ENCODE measurements at places on chromosomes 5 and 9.

GRCh38 chr5:8059337-8059736 lies 190.4 kb downstream of the MTRR start:
- no peak for DNase-seq

GRCh38 chr5:161544350-161544765 lies 2.2 kb downstream of the GABRB2 start:
- peak; percentile 20 for DNase-seq

DNA sequence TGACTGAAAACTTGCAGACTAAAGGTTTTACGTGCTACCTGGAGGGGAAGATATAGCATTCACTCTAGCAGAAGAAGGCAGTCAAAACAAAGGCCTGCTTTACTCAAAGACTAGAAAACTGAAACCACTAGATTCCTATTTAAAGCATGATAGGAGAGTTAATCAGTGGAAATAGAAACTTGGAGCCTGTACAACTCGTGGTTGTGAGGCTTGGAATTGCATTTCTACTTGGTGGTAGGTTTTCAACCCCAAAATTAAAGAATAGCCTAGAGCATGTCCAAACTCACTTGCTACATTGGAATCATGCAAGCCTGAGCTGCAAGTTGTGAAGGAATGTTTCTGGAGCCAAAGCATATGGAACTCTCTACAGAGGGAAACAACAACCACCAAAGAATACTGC lies 1526.4 kb upstream of the NUDT12 start:
- DNase-seq = no peak

DNA sequence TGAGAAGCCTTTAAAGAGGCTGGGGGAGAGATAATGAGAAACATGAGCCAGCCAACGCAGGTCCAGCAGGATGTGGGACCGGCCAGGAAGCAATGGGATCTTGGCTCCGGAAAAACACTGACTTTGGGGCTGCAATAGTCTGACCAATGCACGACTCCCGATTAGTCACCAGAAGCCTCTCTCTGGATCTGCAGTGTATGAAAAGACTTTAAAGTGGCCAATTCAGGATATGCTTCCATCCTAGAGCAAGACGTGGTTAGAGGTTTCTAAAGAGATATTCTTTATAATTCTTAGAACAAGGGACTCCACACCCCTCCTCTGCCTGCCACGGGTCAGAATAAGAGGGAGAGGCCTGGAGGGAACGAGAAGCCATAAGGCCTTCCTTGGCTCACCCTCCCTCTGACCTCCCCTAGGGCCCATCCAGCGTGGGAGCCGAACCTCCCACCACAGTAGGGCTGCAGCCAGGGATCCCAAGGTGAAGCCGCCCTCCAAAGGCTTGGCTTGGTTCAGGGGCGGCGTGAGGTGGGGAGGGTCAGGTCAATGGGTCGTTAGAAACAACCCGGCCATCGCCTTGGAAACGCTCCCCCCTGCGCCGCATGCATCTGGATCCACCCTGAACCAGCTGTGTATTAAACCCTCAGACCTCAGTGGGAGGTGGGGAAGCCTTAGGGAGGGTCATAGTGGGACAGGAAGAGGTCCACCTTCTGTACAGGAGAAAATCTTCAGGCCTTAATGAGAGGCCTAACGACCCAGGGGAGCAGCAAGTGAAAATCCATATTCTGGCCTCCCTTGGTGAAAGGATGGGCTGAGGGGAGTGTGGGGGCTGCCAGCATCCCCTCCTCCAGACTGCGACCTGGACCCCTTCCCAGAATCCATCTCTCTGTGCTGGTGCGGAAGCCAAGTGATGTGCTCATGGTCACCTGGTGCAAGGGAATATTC lies 11.1 kb downstream of the FGF1 start:
- no peak for DNase-seq

- DNase-seq = peak; percentile 92
These were observed 136.5 kb upstream of the ABCA1 start for GRCh38 chr9:105064248-105065097.

GRCh38 chr9:38019731-38020130 lies 49.3 kb downstream of the SHB start:
- DNase-seq = no peak

DNA sequence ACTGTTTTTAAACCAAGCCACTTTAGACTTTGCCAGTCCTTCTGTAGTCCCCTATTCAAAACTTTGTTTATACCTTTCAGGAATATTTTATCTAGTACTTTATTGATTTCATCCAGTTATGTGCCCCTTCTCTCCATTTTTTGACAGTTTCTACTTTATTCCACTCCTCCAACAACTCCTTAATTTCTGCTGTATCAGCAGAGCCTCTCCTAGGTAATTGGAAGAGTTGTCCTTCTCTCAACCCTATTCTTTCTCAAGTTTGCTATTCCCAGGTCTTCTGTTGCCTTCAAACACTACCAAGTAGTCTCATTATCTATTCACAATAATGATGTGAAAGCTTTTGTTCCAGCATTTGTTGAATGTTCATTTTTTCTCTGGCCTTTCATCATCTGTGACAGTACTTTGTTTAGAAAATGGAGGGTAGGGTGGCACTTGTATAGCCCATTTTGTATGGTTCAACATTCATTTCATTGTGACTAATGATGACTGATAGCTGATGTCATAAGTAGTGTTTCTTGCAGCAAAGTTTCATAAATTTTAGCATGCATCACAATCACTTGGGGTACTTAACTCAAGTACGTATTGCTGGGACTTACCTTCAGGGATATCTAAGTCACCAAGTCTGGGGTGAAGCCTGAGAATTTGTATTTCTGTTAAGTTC lies 204.4 kb upstream of the DMRT1 start:
- no peak for DNase-seq

GRCh38 chr9:112048924-112049691 lies 126.0 kb downstream of the SUSD1 start:
- no peak for DNase-seq

GRCh38 chr9:16429671-16430070 lies 440.8 kb downstream of the BNC2 start:
- no peak for DNase-seq

- no peak for DNase-seq
These were observed 493.3 kb downstream of the PRELID2 start for GRCh38 chr5:145341842-145342241.

GRCh38 chr5:50320131-50320749 lies 120.8 kb downstream of the EMB start:
- no peak for DNase-seq

- no peak for DNase-seq
These were observed 195.5 kb downstream of the MEF2C start for GRCh38 chr5:88687373-88687911.

- DNase-seq = peak; percentile 48
These were observed 138.1 kb downstream of the ATPSCKMT start for GRCh38 chr5:10111571-10111970.

- peak; percentile 56 for DNase-seq
These were observed 1.0 kb upstream of the GOLGA1 start for GRCh38 chr9:124941679-124942561.

DNA sequence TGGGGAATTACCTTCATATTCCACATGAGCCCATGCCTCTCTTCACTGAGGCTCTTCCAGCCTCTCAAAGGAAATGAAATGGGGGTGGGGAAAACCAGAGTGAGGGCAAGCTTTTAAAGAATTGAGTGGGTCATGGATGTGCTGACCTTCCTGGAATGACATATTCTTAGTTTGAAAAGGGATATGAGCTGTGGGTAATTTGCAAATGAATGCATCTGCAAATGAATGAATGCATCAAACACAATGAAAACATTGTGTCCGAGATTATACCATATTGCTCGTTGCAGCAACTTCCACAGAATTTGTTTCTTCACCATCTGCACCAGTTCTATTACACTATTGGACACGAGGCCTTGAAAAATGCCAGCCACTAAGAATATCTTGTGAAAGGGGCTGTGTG lies 198.6 kb upstream of the CDH6 start:
- no peak for DNase-seq

DNA sequence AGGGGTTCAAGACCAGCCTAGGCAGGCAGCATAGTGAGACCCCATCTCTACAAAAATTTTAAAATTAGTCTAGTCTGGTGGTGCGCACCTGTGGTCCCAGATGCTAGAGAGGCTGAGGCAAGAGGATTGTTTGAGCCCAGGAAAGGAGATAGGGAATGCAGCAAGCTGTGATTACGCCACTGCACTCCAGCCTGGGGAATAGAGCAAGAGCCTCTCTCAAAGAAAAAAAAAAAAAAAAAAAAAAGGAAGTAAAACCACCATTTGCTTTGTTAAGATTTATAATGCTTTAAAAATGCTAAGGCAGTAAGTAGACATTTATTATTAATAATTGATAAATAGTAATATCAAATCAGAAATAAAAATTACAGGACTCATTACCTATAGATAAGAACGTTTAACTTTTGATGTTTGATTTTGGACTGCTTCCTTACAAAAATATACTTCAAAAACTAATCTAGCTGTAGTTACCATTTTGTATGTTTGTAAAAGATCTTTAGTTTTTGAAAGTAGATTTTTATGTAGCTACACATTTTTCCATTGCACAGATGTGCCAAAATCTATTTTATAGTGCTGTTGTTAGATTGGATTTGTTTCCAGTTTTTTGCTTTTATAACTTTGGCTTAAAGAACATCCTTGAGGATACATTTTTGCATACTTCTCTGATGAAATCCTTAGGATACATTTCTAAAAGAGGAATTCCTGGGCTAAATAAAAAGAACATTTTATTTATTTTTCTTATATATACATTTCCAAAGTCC lies 86.4 kb downstream of the INIP start:
- no peak for DNase-seq

- no peak for DNase-seq
These were observed 60.1 kb upstream of the SPATA31D4 start for GRCh38 chr9:81868145-81868544.

DNA sequence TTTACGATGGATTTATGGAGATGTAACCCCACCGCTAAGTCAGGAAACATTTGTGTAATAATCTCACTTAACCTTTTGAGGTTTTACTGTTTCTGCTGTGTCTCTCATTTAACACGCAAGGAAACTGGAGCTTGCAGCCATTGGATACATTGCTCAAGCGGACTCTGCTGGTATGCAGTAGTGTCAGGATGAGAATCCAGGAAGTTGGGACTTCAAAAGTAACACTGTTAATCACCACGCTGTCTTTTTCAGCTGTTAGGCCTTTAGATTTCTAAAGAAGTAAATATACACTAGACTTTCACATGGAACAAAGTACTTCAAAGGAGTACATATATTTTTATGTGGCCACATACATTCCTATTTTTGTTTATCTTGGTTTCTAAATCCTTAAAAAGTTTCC lies 114.7 kb downstream of the LPAR1 start:
- DNase-seq = no peak

DNA sequence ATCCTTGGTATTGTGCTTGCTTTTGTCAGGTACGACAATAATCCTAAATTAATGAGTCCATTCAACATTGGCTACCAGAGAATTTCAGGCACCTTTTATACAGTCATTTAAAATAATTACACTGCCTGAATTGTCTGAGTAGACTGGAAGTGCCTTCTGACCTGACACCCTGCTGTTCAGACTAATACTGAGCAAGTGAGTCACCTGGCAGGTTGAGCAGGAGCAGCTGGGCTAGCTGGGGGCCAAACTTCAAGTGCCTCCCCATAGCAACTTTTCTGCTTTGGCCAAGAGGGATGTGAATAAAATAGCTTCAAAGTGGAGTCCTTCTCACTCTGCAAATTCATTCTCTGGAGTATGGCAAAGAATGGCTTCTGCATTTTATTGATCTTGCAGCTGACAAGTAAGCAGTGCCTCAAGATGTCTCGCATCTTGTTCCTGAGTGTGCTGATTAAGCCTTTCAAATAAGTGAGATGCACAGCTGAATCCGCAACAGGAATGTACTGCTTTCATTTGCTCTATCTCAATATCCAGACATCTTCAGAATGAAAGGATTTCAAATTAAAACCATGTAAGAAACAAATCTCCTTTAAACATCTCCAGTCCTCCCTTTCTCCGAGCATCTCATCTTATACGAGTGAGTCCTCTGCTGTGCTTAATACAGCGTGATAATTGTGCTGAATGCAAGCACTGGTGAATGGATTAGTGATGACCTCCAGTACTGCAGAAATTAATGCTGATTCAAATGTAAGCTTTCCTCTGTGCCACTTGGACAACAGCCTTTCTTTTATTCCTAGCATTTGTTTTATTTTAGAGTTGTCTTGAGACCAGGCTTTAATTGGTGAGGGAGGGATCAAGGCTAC lies 271.2 kb downstream of the EDIL3 start:
- no peak for DNase-seq

DNA sequence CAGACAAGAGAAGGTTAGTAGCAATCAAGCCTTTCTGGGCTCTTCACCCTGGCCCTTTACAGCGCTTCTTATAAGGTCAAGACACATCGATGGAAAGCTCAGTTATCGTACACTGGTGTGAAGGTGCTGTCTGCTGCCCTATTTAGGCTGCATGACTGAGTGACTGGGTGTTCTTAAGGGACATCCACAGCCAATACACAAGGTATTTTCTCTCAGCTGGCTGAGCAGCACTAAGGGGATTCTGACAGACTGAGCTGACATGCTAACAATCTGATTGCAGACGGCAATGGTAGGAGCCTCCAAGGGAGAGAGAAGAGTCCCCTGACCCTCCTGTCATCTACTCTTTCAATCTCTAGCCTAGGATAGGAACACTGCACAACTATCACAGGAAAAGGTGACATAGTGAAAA lies 577.9 kb downstream of the ISL1 start:
- DNase-seq = no peak

- DNase-seq = no peak
These were observed 190.3 kb downstream of the MELK start for GRCh38 chr9:36762958-36763357.

GRCh38 chr9:71524996-71525580 lies 243.2 kb downstream of the CEMIP2 start:
- DNase-seq = no peak

DNA sequence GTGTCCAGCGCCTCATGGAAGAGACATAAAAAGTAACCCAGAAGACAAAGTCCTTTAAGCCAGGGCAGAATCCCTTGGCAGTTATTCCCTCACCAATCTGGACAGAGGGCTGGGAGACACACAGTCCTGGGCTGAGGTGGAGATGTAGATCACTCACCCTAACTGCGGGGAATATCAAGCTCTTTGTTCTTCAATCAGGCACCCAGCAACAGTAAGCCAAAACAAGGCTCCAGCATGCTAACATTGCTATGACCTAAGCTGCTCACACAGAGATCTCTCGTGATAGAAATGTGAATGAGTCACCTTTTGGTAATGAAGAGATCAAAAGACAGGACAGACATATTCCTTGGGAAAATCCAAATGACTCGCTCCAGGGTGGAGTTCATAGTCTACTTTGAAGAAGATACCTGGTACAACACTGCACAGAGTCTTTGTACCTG lies 101.3 kb downstream of the FBN2 start:
- peak; percentile 93 for DNase-seq

DNA sequence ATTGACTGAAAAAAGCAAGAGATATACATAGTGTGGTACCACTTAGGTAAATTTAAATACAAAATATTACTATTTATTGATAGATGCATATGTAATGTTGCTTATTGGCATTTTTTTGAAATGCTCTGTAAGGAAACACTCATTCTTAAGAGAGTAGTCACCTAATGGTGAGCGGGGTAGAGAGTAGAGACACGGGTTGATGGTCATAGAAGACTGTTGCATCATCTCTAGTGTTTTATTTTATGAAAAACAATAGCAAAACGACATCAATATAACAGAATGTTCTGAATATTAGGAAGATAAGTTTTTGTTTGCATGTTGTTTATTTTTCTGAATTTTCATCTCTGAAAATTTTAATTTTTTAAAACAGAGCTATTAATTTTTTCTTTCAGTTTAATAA lies 4.0 kb downstream of the SRP19 start:
- DNase-seq = peak; percentile 70

Data from trophoblast cell (in vitro differentiated cells and primary cell).